ELF-1 (cell line): ENCODE measurements at places on chromosomes 16 and 17.

DNA sequence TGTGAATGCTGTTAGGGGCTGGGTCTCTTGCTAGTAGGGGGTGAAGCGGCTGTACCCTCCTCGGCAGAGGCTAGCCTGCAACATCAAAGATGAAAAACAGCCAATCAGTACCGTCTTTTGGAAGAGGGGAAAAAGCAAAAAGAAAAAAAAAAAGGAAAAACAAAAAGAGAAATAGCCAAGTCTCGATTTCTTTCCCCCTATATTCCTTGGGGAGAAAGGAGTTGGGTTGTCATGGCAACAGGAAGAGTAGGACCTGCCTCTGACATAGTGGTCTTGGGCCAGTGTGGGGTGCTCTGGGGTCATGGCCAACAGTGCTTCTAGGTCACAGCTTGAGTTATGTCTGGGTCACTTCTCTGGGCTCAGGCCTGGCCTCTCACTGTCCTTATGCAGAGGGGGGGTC, 17.9 kb downstream of the ENGASE start:
- no peak for DNase-seq

- no peak for DNase-seq
Observed at GRCh38 chr17:67515490-67516083, 138.5 kb downstream of the PITPNC1 start.

- DNase-seq: no peak
Observed at GRCh38 chr16:55152875-55153390, 171.1 kb upstream of the IRX6 start.

- peak; percentile 91 for DNase-seq
Observed at GRCh38 chr17:45101883-45102811, 30.2 kb downstream of the PLCD3 start.

DNA sequence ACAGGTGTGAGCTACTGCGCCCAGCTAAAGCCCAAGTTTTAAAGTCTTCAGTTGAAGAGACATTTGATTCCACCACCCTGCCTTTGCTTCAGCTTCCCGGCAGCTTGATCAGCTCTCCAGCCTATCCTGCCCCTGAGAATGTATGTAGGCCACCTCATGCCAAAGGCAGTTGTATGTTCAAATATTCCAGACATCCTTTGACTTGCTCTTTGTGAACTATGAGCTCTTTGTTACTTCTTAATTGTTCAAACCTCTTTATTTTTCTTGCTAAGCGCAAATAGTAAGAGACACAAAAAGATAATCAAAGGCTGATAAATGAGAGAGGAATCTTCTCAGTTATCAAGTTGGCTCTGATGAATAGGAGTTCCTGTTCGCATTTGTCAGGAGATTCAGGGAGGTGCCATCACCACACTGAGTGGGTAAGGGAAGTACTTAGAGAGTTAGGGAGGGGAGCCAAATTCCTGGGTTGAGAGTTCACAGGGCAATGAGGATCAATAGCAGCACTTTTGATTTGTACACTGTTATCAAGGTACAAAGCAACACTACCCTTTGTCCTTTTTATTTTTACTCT, 32.0 kb upstream of the SUPT4H1 start:
- DNase-seq: no peak

- DNase-seq: peak; percentile 24
Observed at GRCh38 chr17:45688353-45688752, 95.8 kb upstream of the CRHR1 start.

DNA sequence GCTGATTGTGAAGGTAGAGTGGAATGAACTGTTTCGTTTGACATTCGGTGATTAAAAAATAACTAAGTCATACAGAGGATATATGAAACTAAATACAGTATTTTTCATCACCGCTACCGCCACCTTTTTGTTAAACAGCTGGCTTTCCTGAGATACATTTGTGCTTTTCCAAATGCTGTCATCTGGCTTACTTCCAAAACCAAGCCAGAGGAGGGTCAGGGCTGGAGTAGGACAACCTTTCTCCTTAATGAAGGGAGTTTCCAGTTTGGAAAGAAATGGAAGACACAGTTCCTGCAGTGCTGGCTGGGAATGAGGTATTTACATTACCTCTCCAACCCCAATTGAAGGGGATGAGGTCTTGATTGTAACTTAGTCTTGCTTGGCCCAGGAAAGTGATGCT, 3.2 kb downstream of the TNRC6C start:
- DNase-seq: no peak

- no peak for DNase-seq
Observed at GRCh38 chr17:38926293-38927070, 1.1 kb downstream of the LASP1NB start.

- DNase-seq: no peak
Observed at GRCh38 chr17:68326681-68327080, 35.4 kb downstream of the ARSG start.

- peak; percentile 58 for DNase-seq
Observed at GRCh38 chr17:80101946-80102663, 724 bp downstream of the GAA start.

GRCh38 chr17:31564291-31564690, 172.8 kb downstream of the RAB11FIP4 start:
- DNase-seq: no peak

- DNase-seq: no peak
Observed at GRCh38 chr17:28926786-28927185, 23.9 kb upstream of the DHRS13 start.

- peak; percentile 95 for DNase-seq
Observed at GRCh38 chr17:78421534-78422266, 43.3 kb downstream of the PGS1 start.

DNA sequence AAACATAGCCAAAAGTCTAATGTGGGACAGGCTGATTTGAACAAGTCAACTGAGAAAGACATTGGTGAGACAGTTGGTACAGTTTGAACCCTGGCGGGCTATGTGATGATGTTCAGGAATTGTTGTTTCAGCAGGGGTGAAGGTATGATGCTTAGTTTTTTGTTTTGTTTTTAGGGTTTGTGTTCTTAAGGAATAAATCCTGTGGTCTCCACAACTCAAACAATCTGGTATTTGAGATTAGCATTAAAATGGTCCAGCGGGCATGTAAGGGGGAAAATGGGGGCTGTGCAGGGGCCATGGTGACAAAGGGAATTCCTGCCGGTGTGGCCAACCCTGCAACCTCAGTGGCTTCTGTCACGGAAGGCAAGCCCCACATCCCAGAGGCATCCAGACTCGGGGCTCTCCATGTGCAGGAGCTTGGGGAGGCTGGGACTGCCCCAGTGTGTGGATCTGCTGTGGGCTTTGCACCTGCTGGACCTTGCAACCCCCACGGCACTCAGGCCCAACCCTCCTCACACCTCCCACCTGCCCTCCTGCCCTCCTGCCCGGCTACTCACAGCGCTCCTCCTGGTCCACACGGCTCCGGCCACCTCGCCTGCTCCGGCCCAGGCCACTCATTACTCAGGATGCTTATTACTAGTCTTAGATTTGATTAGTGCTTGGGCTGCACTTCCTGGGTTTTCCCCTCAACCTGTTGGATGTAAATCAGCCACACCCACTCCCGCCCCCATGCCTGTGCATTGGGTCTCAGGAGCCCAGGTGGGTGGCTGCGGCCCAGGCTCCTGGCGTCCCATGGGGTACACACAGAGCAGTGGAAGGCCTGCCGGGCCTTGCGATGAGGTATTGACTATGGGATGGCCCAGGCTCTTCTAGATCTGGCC, at the start of gene TNFRSF13B:
TNFRSF13B (minus strand) TSS at position 661 of the 881 bp plus-strand sequence; CDS start at position 618, 43 bp downstream.
- DNase-seq: no peak

- peak; percentile 8 for DNase-seq
Observed at GRCh38 chr16:75402821-75403475, 30.4 kb downstream of the CFDP1 start.

DNA sequence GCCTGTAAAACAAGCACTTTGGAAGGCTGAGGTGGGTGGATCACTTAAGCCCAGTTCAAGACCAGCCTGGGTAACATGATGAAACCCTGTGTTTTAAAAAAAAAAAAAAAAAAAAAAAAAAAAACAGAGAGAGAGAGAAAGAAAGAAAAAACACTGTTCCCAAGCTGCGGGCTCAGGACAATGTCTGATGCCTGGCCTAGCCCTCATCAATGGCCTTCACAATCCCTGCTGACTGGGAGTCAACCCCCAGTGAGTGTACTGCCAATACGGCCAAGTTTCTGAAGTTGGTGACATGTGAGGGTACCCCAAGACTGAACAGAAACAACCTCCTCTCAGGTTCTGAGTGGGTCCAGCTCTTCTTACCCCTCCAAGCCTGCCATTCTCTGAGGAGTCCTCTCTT, 116.5 kb downstream of the ZNF778 start:
- no peak for DNase-seq

DNA sequence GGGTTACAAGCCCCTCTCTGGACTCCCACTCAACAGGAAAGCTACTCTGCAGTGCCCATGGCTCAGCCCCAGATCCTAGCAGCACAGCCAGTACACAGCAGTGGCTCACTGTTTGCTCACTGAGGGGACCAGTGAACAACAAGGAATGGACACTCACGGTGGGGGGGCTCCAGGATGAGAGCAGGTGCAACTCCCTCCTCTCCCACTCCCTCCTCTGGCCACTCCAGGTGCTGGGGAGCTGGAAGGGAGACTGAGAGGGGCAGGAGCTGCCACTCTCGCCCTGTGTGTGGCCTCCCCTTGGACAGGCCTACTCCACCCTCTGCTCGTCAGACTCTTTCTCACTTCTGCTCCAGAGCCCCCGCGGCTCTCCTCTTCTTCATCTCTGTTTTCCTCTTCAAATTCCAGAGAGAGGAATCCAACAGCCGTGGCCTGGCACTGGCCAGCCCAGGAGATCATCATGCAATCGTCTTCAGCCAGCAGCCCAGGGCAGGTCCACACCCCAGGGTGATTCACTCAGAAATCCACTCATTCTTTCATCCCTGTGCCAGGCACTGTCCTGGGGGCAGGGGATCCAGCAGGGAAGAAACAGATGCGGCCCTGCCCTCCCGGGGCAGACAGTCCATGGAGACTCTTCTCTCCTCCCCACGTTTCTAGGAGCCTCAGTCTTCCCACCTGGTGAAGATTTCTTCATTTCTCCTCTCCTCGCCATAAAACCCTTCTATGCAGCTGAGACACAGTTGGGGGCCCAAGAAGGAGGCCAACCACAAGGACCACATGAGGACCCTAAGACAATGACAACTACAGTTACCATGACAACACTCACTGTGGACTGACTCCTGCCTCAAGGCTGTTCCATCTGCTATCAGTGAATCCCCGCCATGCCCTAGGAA, 30.7 kb downstream of the CFAP20 start:
- DNase-seq: peak; percentile 35

DNA sequence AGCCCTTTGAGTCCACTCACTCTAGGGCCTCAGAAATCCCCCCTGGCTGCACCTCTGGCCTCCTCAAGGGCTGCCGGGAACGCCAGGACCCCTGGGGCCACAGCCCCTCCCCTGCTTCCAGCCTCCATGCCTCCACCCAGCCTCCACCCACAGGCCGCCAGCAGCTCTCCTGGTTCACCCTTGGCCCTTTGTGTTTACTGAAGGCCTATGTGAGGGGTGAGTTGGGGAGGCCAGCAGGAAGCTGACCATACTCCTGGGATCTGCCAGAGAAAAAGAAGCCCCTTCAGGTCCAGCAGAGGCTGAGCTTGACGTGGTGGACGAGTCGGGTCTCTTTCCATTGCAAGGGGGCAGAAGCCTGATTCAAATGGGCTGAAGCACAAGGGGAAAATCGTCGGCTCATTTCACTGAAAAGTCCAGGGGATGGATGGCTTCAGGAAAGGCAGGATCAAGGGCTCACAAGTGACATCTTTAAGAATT, 18.3 kb upstream of the ATP2A3 start:
- DNase-seq: no peak

- DNase-seq: peak; percentile 10
Observed at GRCh38 chr17:282912-283882, 69.4 kb downstream of the RPH3AL start.

GRCh38 chr17:21233581-21234347, 19.4 kb downstream of the NATD1 start:
- DNase-seq: no peak

GRCh38 chr17:4545217-4545951, 9.8 kb downstream of the MYBBP1A start:
- no peak for DNase-seq

- no peak for DNase-seq
Observed at GRCh38 chr16:79618692-79619050, 18.1 kb upstream of the MAF start.

DNA sequence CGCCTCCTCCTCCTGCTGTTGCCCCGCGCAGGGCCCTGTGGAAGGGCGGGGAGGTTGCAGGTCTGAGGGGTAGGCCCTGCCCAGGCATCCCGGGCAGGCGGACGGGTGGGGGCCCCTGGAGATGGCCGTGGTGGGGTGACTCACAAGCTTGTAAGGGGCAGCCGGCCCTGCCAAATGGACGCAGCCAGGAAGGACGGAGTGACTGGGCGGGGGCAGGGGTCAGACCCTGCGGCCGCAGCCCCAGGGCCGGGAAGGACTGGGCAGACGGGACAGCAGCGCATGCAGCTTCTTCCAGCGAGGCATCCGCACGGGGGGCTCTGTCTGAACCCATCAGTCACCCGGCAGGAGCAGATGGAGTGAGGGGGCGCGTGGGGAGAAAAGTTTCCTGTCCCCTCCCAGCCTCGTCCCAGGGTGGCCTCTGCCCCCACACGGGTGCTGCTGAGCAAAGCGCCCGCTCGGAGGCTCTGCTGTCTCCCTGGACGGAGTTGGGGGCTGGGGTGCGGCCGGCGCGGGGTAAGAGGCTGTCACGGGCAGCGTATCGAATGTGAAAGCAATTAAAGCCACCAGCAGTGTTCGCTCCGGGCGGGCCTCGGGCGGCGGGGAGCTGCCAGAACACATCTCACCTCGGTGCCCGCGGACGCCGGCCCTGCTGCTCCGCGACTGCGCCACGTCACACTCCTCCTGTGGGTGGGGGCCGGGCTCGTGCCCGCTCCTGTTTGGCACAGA, 5.4 kb upstream of the PRR35 start:
- no peak for DNase-seq

DNA sequence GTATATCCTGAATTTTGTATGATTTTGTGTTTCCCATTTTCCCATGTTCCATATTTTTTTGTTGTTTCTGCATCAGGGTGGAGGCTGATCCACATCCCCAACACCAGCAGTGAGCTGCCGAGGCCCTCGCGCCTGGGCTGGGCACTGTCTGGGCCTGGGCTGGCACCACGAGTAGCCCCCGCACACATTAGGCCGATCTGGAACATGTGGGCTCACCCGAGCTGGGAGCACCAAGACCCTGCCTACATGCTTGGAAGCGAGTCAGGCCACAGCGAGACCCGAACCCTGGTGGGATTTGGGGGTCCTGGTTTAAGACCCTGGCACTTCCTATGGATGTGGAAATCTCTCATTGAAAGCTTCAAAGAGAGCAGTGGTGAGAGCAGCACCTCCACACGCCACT, 8.5 kb downstream of the KCTD5 start:
- no peak for DNase-seq

DNA sequence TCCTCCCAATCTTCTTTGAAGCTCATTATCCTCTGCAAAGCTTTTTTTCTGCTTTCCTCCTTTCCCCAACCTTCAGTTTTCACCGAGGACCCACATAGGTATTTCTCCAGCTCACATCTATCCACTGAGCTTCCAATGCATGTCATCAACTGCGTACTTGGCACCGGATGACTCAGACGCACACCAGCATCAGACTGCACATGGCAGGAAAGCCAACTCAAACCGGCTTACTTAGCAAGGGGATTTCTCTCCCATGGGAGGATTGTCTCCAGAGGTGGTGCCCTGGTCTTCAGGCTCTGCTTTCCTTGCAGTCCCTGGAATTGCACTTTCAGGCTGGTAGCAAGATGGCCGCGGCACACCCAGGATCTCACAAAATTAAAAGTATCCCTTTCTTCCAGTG, 1.7 kb upstream of the AKTIP start:
- no peak for DNase-seq

GRCh38 chr16:15996432-15997109, 47.2 kb downstream of the ABCC1 start:
- peak; percentile 38 for DNase-seq
